Activated CD4-positive, alpha-beta T cell treated with anti-CD3 and anti-CD28 coated beads, Interleukin-10, Interleukin-2, amounts not matched to agents 100 ng/mL and 50 ng/mL, durations not matched to agents 16 hours and 8 hours (primary cell): ENCODE measurements at places on chromosomes 6 and 20.

GRCh38 chr20:11520596-11520995 lies 397.1 kb upstream of the BTBD3 start:
- DNase-seq = no peak

DNA sequence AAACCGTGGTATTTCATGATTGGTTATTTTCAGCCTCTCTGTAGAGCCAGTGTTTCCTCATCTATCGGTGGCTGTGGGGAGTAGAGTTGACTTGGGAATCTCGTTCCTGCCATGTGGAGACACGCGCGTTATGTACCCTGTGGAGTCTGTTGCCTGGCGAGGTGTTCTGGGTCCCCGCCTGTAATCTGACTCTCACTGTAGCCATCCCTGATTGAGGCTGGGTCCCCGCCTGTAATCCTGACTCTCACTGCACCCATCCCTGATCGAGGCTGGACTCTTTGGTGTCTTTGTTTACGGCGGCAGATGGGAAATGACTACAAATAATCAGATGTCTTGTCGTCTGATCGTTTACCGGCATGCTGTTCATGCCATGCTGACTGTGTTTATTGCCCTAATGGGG lies 153.9 kb downstream of the DTNBP1 start:
- no peak for DNase-seq

DNA sequence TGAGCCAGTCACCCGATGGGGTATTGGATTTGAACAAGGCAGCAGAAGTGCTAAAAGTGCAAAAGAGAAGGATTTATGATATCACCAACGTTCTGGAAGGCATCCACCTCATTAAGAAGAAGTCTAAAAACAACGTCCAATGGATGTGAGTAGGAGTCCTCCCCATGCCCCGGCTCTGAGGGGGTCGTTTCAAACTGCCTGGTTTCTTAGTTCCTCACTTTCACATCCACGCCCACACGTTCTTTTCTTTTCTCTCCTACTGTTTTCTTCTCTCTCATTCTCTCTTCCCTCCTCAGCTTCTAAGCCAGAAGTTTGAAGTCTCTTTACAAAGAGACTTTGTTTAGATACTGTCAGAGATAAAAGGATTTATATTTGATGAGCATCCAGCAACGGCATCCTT lies 53.0 kb upstream of the CDKAL1 start:
- DNase-seq = no peak

DNA sequence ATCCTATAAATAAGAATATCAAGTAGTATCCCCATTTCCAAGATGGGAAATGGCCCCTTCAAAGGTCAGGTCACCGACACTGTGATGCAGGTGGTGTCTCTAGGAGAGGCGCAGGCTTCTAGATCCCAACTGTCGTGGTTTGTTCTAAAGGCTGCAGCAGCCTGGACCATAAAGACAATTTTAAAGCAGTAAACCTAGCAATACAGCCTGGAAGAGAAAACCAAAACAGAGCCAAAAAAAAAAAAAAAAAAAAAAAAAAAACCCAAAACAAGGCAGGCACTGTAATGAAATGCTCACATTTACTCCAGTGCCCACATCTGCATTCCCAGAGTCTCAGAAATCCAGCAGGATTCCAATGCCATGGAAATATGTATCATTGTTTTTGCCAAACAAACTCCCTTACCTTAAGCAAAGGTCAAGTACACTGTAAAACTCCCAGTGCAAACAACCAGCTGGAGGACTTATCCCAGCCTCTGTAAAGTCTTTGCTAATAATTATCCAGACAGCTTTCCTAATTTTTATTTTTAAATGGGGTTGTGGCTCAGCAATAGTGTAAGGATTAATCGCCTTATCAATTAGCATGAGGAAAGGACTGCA lies 98.2 kb downstream of the PSMG4 start:
- DNase-seq = no peak

- DNase-seq = peak; percentile 38
Measured at GRCh38 chr20:47574616-47575364, 73.1 kb downstream of the NCOA3 start.

- no peak for DNase-seq
Measured at GRCh38 chr20:39298571-39299506, 336.7 kb downstream of the DHX35 start.

DNA sequence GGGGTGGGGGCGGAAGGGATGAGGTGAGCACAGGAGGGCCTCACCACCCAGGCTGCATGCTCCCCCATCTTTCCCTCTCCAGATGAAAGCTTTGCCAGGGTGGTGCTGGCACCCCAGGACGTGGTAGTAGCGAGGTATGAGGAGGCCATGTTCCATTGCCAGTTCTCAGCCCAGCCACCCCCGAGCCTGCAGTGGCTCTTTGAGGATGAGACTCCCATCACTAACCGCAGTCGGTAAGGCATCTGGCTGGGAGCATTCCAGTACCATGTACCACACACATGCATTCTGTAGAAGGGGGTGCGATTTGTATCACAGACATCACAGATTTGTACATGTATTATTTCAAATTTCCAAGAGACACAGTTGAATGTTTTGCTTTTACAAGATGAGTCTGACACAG lies 40.6 kb upstream of the SRF start:
- DNase-seq = no peak

DNA sequence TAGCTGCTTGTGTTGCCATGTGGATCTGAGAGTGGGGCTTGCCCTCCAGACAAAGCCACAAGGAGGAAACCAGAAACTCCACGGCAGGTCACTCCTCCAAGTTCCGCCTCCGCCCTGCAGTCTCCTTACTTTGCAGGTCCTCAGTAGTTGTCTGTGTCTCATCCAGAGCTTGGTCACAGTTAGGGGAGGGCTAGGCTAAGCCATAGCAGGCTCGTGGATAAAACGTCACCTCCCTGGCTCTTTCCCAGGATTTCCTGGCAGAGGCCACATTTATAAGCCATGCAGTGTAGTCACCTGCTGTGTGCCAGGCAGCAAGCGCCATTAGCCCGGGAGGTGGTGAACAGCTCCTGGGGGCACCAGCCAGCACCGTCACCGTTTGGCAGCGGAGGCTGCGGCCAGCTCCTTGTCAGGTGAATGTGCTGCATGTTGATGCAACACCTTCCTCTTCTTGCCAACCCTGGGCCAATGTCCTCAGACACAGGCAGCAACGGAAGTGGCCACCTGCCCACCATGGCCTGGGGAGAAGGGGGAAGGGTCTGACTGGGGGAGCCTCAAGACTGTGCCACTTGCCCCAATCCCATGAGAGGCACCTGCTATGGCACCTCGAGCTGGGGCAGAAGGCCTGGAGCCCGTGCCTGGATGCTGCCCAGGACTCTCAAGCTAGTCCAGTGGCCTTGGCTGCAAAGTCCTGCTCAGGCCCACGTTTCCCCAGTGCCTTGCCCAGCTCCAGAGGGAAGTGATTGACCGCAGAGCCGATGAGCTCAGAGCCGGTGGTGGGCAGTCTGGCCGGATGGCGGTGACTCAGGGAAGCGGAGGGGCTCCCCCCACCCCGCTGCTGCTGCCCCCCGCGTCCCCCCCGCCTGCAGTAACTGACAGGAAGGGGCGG lies 39.0 kb upstream of the SLCO4A1 start:
- peak; percentile 60 for DNase-seq

GRCh38 chr6:165825256-165825815 lies 162.3 kb upstream of the PDE10A start:
- no peak for DNase-seq

GRCh38 chr6:170450916-170451761 lies 102.0 kb downstream of the PSMB1 start:
- DNase-seq = no peak

GRCh38 chr20:64077541-64077875 lies 1.8 kb downstream of the RGS19 start:
- DNase-seq = no peak

DNA sequence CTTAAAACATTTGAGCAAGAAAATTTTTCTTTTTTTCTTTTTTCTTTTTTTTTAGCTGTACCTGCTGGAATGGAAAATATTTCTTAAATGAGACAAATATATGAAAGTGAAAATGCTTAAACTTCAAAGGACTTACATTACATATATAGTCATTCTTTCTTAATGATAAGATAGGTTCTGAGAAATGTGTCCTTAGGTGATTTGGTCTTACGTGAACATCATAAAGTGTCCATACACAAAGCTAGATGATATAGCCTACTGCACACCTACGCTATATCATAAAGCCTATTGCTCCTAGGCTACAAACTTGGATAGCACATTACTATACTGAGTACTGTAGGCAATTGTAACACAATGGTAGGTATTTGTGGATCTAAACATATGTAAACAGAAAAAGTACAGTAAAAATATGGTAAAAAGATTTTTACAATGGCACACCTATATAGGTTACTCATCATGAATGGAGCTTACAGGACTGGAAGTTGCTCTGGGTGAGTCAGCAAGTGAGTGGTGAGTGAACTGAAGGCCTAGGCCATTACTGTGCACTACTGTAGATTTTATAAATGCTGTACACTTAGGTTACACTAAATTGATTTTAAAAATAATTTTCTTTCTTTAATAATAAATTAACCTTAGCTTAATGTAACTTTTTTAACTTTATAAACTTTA lies 54.6 kb downstream of the RPP21 start:
- no peak for DNase-seq

DNA sequence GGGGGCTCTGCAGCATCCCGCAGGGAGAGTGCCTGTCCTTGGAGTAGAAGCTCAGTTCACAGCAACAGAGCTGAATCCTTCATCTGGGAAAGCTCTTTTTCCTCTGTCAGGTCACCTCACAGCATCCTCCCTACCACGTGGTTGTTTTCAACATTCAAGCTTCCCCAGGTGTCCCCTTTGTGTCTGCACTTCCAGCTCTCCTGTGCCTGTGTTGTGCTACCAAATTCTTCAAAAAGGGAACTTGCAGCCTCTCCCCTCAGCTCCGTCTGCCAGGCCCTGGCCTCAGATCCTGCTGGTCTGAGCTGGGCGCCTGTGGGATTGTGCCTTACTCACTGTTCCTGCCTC lies 108.4 kb downstream of the FOXF2 start:
- DNase-seq = no peak

- peak; percentile 45 for DNase-seq
Measured at GRCh38 chr20:408843-409696, 971 bp downstream of the RBCK1 start.

DNA sequence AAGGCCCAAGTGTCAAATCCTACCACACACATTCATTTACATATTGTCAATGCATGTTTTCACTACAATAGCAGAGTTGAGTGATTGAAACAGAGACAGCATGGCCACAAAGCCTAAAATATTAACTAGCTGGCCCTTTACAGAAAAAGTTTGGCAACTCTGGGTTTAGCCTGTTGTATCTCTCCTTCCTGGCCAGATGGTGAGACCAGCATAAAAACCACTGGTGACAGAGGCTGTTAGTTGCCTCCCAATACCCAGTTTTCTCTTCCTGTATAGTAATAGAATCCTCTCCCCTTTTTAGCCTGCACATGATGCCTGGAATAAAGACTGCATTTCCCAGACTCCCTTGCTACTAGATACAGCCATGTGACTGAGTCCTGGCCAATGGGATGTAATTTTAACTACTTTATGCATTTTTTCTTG lies 100.0 kb upstream of the TAB2 start:
- DNase-seq = peak; percentile 65

DNA sequence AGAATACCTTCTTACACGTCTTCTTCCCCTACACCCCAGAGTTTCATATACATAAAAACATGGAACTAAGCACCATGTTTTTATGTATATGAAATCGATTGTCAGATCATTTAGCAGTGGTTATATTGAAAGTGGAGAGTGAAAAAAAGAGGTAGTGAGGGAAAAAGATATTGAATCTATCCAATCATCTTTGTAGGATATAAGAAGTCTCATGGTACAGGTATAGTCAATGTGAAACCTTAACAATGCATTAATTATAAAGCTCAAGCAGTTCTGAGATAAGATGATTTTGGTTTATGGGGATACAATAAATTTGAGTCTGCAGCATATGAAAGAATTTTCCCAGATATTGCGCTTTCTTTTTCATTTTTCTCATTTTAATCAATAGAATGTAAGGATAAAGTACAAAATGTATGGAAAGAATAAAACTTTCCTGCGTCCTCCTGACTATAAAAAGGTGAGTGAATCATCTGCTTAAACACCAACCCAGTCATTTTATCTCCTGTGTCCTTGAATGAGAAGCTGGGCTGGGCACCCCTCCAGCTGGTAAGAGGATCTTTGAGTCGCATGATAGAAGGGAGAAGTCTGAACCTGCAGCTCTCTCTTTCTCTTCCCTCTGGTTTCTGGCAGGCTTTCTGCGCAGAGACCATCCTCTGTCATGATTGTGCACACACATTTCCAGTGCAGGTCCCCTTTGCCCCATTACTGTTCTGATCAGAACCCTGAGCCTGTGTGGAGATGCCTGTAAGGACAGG lies 28.1 kb upstream of the AKIRIN2 start:
- peak; percentile 55 for DNase-seq

DNA sequence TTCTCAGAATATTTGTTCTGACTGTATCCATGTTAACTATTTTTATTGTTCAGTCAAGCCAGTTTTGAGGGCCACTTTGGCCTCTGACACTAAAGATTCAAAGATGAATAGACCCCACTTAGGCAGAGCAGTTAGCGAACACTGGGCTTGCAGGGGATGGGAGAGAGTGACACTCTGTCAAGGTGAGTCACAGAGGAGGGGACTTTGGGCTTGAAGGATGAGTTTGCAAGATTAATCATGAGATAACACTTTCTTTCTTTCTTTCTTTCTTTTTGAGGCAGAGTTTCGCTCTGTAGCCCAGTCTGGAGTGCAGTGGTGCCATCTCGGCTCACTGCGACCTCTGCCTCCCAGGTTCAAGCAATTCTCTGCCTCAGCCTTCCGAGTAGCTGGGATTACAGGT lies 46.4 kb downstream of the SPATA2 start:
- peak; percentile 49 for DNase-seq

DNA sequence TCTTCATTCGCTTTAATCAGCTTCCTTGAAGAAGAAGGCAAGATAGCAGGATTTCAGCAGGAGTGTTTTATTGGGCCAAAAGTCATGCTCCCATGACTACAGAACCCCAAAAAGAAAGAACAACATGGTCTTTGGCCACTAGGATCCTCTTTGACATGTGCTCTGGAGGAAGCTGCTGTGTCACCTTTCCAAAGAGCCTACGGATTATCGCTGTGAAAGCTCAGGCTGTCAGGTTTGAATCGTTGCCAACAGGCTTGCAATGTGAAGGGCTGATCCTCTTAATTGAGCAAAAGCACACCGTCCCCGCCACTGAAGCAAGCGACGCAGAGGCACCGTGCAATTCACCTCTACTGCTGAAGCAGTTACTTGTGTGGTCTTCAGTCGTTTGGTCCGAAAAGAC lies 29.0 kb downstream of the MYLIP start:
- DNase-seq = no peak

DNA sequence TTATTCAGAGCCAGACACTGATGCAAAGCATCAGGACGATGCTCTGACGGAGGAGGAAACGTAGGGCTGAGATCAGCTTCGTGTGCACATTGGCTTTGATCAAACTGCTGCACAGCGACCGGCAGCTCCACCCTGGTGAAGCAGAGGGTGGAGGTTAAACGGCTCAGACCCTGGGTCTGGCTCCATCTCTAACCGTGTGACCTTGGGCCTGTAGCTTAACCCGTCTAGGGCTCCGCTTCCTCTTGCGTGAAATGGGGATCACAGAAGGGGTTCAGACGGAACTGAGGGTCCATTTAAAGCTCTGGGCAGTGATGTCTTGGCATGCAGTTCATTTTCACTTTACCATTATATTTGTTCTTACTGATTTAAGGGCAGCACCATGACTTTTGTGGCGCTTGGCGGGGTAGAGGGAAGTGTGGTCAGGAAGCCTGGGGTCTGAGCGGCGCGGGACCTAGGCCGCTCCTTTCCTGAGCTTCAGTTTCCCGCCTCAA lies 644 bp downstream of the RBL1 start:
- peak; percentile 64 for DNase-seq

- DNase-seq = no peak
Measured at GRCh38 chr6:144878577-144878976, 593.4 kb downstream of the UTRN start.
